ENCODE measurements at places on chromosomes 6 and 20.

GRCh38 chr20:14826543-14827313 is 489.3 kb upstream of the FLRT3 start:
- DNase-seq: no peak

- no peak for DNase-seq
These were observed 7.3 kb upstream of the TENT5A start for GRCh38 chr6:81759782-81760181.

DNA sequence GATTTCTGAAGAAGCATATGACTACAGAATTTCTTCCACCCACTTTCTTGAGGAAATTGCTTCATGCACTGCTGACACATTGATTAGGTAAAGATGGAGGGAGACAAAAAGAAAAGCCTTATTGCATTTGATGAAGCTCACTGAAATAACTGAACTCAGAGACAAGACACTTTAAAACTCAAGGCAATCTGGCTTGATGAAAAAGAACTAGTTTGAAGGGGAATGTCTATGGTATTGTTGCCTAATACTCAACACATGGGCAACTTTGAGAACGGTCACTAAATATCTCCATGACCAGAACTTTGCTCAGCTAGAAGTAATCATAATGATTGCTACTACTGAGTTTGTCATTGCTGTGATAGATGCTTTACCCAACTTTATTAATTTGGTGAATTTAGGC is 38.1 kb downstream of the HTR1B start:
- DNase-seq: no peak

GRCh38 chr6:34425132-34425497 is 754 bp downstream of the RPS10 start:
- no peak for DNase-seq

DNA sequence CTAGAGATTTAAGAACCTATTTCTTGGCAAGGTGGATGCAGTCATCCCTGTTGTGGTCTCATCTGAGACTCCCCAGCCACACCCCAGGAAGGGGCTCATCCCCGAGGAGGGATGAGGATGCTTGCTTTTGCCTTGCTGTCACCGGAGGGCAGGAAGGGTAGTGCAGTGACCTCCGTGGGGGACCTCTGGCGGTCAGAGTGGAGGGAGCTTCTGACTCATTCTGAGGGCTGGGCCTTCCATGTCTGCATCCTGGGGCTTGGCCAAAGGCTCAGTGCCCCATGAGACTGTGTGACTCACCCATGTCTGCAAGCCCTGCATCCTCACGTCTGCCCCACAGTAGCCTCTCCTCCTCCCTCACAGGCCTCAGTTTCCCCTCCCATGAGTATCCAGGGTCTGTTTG is 38.7 kb downstream of the UQCC2 start:
- DNase-seq: no peak

DNA sequence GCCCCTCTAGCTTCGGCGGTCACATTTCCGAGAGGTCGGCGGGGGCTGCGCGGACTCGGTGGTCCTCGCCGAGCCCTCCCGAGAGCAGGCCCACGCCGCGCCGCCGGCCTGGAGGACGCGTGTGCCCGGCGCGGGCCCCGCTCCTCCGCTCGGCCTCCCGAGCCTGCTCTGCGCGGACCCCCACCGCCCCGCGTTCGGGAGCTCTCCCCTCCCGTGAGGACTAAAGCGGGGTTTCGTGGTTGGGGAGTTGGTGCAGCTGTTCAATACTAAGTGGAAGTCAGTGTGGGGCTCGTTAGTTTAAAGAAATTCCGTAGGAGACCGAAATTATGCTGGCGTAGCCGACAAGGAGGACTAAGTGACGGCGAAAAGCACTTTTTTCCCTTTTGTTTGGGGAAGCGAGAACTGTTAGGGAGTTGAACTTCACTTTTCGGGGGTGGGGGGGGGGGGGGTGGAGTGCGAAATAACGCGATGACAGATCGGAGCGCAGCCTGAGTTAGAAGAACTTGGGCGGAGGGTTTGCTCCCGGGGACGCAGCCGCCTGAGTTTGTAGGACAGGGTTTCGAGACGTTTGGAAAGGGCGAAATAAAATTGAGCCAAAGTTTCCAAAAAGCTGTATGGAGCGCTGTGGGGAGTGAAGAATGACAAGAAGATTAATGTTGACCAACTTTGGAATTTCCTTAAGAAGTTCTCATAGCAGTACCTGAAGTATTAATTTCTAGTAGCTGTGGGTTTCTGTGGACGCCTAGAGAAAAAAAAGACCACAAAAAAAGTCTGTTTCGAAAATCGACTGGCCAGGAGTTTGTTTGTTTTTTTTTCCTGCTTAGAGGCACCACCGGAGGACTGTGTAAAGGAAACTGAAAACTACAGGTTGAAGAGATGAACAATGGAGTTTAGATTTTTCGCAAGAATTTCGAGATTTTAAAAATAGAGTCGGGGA is 1.4 kb downstream of the QKI start:
- DNase-seq: no peak

DNA sequence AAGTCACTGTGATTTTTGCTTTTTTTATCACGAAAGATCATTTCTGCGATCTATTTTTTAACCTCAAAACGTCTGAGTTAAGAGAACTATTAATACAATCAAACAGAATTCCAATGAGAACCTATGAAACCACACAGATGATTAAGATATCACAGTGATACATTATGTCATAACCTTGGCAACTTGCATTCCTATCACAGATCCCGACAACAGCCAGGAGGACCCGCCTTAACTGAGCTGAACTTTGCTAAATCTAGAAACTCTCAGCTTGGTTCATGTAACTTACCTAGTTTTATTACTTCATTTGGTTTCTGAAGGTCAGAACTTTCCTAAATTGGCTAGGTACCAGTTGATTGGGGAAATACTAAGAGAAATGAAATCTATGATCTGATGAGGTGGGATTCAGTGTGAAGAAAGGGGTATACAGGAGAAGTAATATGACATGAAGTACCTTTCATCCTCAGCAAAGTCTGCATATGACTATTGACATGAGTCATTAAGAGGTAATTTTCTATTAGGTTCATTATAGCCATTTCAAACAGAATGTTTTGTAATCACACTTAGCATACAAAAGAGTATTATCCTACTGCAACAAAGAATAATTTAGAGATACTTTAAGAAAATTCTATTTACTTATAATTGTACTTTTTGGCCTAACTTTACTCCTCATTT is 11.2 kb downstream of the LYRM4 start:
- DNase-seq: no peak

GRCh38 chr6:96923400-96923799 is 1.1 kb upstream of the KLHL32 start:
- DNase-seq: no peak

GRCh38 chr20:4511776-4512175 is 209.9 kb upstream of the PRND start:
- no peak for DNase-seq

DNA sequence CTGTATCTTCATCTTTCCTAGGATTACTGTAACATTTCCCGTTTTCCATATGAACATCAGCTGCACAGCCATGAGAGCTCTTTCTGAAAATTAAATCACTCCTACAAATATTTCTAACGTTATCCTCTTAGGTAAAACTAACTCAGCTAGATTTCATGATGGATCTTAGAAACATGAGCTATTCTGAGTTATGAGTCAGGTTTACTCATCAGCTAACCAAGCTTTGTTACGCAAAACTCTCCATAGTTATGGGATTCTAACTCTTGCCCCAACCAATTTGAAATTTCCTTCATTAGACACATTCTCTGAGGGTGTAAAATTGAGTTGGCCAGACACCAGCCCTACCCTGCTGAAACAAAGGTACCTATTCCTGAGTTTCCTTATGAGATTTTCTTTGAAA is 14.0 kb downstream of the DEFB110 start:
- no peak for DNase-seq

GRCh38 chr20:57663681-57664451 is 43.6 kb upstream of the ZBP1 start:
- DNase-seq: no peak
